Coronary artery (tissue), 2 donors: ENCODE measurements at places on chromosomes 2 and 18.

GRCh38 chr2:25361261-25362048 lies 19.7 kb upstream of the DNMT3A start:
- DNase-seq = no peak

DNA sequence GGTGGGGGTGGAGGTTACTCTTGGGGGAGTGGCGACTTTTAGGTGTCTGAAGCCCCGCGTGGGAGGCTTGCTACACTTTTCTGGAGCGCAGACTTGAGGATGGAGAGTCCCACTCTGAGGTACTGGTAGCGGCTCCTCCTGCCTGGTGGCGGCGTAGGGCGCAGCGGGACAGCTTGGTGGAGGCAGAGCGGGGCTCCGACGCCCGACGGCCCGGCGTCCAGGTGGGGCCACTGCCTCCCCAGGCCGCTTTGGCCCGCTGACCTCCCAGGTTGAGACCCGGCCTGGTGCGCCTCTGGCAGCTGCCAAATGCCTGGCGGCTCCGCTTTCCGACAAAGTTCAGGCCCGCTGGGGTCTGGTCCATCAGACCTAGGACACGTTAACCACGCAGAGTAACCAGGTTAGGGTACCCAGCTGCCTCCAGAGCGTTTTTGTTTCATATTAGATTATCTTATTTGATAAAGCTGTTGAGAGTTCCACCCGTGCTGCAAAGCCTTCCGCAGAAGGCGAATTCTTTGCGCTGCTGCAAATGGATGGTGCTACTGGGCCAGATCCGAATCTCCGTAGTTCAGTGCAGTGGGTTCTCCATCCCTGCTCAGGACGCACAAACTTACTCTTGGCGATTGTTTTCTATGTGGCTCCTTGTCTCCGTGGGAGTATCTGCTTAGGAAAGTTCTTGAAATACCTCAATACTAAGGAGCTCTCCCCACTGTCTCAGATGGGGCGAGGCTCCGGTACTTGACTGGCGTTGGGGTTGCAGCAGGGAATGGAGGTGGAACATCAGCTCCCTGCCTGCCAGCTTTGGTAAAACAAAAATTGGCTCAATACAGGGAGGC lies 405.9 kb downstream of the XIRP2 start:
- DNase-seq = no peak

GRCh38 chr2:46461709-46462171 lies 17.6 kb upstream of the TMEM247 start:
- no peak for DNase-seq

GRCh38 chr2:69224512-69224837 lies 162.6 kb downstream of the GFPT1 start:
- DNase-seq = no peak

- no peak for DNase-seq
Observed at GRCh38 chr18:48433541-48433940, 24.4 kb upstream of the ZBTB7C start.

DNA sequence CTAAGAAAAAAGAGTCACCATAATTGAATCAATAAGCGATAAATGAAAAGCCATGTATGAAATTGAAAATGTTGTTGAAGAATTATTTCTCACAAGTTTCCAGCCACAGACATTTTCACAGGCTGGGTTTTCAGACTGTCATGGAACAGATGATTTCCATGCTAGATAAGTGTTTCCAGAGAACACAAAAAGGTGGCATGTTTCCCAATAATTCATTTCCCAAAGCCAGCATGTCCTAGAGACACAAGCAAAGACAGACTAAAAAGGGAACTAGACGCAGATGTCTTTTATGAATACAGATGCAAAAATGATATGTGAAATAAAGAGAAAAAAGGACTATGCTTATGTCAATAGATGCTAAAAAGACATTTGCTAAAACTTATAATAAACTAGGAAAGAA lies 255.1 kb downstream of the EIPR1 start:
- no peak for DNase-seq

GRCh38 chr2:100376836-100377235 lies 40.6 kb downstream of the CHST10 start:
- DNase-seq = no peak

DNA sequence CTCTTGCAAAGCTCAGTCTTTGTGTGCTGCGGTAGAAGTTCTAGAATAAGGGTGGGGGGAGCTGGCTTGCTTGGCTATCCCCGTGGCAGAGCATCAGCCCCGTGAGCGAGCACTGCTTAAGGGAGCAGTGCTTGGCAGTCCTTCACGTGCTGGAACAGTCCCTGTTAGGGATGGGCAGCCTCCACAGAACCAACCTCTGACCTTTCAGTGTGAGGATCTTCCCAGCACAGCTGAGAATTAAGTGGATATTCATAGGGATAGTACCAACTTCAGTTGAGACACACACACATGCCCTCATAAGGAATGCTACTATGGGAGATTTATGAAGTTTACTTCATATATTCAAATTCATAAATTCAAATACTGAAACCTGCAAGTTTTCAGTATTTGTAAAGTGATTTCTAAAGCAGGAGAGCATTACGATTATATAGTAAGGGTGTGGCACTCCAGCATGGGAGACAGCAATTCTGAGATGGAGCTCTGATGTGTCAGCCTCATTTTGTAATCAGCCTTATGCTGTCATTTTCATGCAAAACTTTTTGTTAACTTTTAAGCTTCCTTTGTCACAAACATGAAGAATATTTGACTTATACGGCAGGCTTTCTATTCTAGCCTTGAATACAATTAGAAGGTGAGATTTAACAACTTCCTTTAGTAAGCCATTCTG lies 39.5 kb downstream of the ATP9B start:
- no peak for DNase-seq

- DNase-seq = no peak
Observed at GRCh38 chr2:217995731-217996231, 7.0 kb downstream of the TNS1 start.

DNA sequence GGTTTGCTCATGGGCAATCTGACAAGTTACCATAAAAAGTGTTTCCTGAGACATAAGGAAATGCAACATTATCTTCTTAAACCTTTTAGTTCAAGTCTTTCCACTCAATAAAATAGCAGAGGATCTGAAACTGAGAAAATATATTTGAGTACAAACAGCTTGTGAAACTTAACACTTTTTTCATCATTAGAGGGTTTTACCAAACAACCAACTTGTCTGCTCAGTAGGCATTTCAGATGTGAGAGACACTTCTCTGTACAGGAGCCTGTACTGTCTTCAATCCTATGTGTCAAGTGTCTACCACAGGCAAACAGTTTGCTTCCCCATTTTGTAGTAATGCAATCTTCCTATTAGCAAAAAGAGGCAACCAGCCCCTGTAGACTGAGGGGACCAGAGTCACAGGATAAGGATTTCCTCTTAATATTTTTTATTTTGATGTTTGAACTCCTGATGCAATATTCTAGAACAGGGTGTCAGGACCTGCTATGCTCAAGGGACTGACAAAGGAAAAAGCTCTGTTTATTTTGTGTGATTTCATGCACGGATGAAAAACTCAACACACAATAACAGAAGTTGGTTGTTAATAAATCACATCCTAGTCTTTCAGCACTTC lies 159.1 kb upstream of the LHCGR start:
- DNase-seq = no peak

GRCh38 chr2:96329456-96329855 lies 4.3 kb downstream of the ITPRIPL1 start:
- DNase-seq = no peak

- no peak for DNase-seq
Observed at GRCh38 chr2:174877751-174878150, 113.5 kb upstream of the CHRNA1 start.

- DNase-seq = no peak
Observed at GRCh38 chr2:67851956-67852824, 210.6 kb downstream of the C1D start.

- no peak for DNase-seq
Observed at GRCh38 chr2:27531983-27532382, 35.3 kb downstream of the GCKR start.

- no peak for DNase-seq
Observed at GRCh38 chr2:168920504-168921157, 19.5 kb downstream of the G6PC2 start.

- no peak for DNase-seq
Observed at GRCh38 chr2:7037340-7038333, 120.4 kb downstream of the RNF144A start.

GRCh38 chr2:43898838-43899346 lies 60.1 kb downstream of the ABCG8 start:
- no peak for DNase-seq

- no peak for DNase-seq
Observed at GRCh38 chr2:149901231-149901859, 313.8 kb upstream of the MMADHC start.

DNA sequence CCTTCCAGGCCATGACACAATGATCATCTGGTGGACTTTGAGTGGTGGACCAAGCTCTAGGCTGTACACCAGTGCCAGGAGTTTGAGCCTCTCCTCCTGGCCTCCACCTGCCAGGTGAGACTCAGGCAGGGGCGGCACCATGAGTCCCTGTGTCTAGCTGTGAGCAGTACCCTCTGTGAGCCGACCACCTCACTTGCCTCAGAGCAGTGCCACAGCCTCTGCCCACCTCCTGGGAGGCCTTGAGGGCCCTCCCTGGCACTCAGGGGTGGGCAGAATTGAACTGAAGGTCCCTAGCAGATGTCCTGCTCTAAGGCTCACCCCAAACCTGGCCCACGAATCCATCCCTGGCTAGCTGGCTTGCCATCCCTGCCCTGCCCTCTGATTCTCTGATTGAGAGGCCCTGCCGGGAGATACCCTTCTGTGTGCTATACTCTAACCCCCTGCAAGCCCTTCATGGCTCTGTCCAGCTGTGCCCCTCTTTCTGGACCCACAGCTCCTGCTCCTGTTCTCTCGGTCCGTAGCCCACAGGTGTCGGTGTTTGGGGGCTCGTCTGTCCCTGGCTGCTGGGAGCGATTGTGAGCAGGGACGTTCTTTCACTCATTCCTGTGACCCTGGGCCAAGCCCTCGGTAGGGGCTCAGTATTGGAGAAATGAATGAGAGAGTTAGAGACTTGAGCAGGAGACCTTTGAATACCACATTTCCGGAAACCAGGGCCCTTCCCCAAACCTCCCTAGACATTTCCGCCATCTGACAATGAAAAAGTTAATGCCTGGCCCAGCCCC lies 70.0 kb downstream of the INHBB start:
- DNase-seq = peak; percentile 52

- DNase-seq = no peak
Observed at GRCh38 chr2:144553379-144553778, 33.5 kb upstream of the ZEB2 start.

- DNase-seq = no peak
Observed at GRCh38 chr2:102235491-102235890, 48.7 kb downstream of the IL1RL2 start.

DNA sequence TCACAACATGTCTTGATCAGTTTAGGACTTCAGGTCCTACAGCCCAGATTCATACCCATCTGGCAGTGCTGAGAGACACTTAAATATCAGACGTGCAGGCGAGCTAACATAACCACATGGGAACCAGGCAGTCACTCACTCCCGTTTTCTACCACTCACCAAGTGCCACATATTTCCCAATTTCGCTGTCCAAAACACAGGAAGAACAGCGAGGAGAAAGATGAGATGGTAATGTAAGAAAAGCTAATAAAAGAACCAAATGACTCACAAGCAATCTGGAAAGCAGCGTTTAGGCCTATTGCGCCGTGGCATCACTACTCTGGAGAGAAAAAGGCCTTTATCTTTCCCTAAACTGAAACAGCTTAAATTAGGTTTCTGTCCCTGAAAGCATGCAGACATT lies 647.8 kb upstream of the SLC39A10 start:
- DNase-seq = no peak

GRCh38 chr2:168478206-168478605 lies 22.1 kb downstream of the CERS6 start:
- DNase-seq = no peak

- no peak for DNase-seq
Observed at GRCh38 chr2:1510176-1510575, 96.9 kb downstream of the TPO start.

DNA sequence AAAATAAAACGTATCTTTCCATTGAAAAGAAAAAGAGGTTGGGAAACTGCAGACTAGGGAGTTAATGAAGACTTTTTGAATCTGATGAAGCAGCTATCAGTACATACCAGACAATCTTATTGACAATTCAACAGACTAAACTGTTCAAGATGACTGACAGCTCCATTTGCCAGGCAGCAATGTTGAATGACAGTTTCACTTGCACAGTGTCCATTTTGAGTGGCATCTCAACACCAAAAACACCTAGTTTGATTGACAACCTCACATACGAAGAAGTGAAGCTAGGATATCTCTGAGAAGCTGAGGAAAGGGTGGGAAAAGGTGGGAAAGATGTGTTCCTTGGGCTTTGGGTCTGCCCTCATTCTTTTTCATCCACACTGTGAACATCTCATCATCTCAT lies 315.0 kb upstream of the SYT4 start:
- DNase-seq = no peak

- DNase-seq = no peak
Observed at GRCh38 chr2:145399131-145399530, 879.2 kb upstream of the ZEB2 start.

- DNase-seq = no peak
Observed at GRCh38 chr2:215658635-215659305, 222.9 kb upstream of the FN1 start.

DNA sequence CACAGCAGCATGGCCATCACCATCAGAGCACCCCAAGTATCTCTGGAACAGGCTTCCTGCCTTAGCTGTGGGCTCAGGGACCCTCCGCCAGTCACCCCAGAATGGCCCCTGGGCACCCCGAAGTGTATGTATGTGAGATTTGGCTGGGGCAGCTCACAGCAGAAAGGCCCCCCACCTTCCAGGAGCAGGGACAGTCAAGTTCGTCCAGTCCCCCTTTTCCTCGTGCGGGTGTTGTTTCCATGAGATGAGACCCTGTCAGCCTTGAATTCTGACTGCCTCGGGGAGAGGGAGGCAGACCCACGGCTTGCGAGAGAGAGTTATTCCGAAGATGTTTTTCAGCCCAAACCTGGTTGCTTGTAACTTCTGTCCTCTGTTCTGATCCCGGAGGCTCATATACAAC lies 290.9 kb upstream of the HDAC4 start:
- no peak for DNase-seq

DNA sequence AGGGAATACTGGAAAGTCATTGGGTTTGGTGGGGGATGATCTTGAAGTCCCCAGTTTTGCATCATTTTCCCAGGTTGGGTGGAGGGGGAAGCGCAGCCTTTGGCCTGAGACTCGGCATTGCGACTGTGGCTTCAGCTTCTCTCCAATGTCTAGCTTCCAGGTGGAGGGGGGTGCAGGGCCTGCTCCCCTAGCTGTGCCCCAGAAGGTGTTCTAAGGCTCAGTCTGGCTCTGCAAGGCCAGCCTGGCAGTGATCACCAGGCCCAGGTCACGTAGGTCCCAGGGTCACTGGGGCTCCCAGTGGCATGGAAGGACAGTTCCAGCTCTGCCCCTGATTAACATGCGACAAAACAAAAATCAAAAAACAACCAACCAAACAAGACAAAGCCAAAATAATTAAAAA lies 56.9 kb upstream of the HAAO start:
- DNase-seq = peak; percentile 46

DNA sequence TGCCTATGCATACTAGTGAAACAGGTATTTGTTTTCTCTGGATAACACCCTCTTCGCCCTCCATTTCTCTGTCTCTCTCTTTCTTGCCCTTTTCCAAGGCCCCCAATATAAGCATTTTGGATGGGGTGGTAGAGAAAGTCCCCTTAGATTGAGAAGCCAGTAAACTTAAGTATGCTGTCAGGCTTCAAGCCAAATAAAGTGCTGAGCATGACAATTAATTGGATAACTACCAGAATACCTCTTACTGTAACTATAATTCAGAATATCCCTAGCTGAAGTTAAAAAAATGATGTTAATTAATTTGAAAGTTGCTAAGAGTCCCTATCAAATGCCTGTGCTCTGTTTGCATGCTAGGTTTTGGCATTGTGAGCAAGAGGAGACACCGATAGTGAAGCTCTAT lies 324.8 kb downstream of the PARD3B start:
- no peak for DNase-seq

GRCh38 chr2:84959095-84959565 lies 11.8 kb upstream of the KCMF1 start:
- DNase-seq = no peak
